NCI-H510A (cell line): ENCODE measurements at places on chromosomes 11 and 22.

- DNase-seq: peak; percentile 73
Measured at GRCh38 chr11:60866911-60867870, at the start of gene ZP1. ZP1 (plus strand) TSS chr11:60867542; CDS start chr11:60867562, 20 bp downstream.

DNA sequence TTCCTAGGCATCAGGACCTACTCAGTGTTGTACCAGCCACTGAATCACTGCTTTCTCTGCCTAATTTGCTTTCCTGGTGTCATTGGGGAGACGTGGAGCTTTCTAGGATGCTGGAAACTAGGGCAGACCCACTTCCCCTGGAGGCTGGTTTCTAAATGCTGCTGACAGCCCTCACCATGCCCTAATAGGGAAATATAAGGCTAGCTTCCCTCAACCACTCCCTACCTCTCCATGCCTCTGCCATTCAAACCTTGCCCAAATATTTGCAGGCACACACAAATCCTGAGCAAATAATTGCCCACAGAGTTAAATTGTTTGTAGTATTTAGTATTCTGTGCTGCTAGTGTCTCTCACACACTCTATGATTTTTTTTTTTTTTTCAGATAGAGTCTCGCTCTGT lies 310.2 kb downstream of the DDX10 start:
- DNase-seq: no peak

- no peak for DNase-seq
Measured at GRCh38 chr11:126663749-126664592, 308.5 kb downstream of the ST3GAL4 start.

GRCh38 chr11:26842478-26843282 lies 120.8 kb upstream of the SLC5A12 start:
- no peak for DNase-seq

DNA sequence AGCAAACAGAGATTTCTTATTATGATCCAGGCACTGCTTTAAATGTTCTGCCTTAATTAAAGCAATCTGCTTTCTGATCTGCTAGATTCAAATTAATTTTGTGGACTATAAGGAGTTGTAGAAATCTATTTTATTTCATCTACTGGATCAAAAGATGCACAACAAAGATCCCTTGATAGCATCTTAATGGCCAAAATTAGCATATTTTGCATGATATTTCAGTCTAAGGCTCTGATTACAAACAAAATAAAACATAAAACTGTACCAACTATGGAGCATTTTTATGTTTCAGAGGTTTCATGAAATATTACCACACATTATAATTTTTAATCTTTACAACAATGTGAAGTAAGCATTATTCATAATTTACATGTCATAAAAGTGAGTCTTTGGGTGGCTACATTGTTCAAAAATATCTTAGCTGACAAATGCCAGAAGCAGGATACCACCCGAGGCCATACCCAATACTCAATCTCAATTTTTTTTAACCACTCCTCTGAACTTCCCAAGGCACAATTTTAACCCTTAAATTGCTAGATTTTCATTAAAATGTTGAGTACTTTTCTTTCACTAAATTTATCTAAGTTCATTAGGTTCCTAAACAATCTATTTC lies 929.5 kb downstream of the KCNA4 start:
- no peak for DNase-seq

DNA sequence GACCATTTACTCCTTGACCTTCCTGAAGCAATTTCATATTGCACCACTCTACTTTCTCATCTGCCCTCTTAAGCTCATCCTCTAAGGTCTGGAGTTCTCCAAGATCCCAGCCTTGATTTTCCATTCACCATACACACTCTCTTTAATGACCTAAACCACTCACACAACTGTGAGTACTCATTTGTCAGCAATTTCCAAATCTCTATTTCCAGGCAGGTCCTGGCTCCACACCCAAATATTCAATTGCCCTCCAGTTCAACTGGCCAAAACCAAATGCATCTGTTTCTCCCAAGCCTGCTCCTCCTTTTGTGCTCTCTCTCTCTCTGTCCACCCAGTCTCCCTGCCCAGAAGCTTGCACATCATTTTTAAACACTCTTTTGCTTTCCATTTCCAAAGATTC lies 39.6 kb downstream of the NEU3 start:
- no peak for DNase-seq

DNA sequence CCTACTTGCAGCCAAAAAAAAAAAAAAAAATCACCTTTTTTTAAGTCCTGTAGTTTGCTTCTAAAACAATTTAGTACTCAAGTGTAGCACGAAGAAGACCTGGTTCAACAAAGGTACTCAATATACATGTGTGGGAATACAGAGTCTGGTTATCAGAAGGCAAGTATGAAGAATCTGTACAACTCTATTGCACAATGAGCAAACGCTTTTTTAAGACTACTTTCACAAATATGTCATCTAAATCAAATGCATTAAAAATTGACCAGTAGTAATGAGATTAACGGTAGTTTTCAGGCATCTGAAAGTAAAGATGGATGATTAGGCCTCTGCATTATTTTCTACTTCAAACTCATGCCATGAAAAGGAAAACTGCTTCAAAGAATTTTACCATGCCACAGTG lies 9.5 kb downstream of the CHORDC1 start:
- no peak for DNase-seq

- DNase-seq: no peak
Measured at GRCh38 chr11:94271885-94272372, 32.5 kb upstream of the IZUMO1R start.

GRCh38 chr11:27635567-27636037 lies 64.7 kb downstream of the BDNF start:
- no peak for DNase-seq

DNA sequence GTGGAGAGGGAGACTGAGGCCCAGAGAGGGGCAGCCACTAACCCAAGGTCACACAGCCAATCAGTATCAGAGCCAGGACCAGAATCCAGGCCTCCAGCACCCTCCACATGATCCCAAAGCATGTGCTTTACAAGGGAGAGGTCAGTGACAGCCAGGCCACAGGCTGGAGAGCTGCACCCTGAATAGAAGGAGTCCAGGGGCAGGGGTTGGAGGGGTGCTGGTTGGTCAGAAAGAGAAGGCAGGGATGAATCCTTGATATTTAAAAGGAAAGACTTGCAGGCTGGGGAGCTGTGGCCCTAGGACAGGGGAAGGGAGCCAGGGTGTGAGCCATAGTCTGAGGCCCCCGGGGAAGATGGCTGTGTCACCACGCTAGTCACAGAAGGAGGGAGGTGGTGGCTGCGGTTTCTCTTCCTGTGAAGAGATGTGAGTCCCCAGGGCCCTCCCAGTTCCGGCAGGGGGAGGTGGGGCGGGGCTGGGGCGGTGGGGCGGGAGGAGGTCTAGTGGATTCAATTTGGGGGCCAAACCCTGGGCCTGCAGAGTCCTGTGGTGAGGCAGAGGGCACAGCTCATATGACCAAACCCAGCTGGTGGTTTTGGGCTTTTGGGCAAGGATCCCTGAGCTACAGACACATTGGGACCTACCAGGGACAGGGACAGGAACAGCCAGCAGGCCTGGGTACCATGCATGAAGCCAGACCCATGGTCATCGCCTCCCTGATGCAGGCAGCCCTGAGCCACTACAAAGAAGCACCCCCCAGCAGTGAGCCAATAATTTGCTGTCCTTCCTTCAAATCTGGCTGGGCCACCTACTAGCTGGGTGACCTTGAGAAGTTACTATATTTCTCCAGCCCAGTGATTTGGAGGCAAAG lies 14.0 kb downstream of the RAC2 start:
- no peak for DNase-seq

- DNase-seq: no peak
Measured at GRCh38 chr11:15406851-15407351, 292.2 kb downstream of the INSC start.

- no peak for DNase-seq
Measured at GRCh38 chr11:19110295-19110694, 6.7 kb upstream of the ZDHHC13 start.

DNA sequence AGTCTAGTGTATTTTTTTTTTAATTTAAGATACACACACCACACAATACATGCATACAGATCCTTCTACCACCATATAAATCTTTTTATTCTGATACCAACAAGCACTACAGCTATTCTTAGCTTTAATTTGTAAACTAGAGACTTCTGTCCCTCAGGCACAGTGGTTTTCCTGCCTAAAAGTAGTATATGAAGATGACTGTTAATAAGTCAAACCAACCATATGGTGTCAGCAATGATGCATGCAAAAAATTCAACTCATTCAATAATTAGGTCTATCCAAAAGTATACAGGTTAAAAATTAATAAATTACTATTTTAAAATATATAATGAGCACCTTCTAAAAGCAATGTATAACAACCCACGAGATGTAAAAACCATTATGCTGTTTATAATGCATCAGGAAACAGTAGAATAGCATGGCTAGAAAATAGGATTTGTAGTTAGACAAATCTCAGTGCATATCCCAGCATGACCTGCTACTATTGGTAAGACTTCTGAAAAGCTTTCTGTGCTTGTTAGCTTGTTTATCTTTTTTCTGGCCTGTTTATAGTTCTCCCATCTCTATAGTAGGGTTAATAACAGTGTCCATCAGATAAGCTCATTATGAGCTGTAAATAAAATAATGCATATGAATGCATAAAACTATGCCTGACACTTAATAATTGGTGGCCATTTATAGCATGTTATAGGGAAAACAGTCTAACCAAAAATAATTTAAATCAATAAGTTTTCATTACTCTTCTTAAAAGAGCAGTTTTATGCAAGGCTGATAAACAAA lies 10.2 kb downstream of the RAB38 start:
- DNase-seq: no peak
